ENCODE measurements at places on chromosomes 13 and 19.

- no peak for DNase-seq
Observed at GRCh38 chr13:46022481-46022880, 30.1 kb downstream of the ZC3H13 start.

DNA sequence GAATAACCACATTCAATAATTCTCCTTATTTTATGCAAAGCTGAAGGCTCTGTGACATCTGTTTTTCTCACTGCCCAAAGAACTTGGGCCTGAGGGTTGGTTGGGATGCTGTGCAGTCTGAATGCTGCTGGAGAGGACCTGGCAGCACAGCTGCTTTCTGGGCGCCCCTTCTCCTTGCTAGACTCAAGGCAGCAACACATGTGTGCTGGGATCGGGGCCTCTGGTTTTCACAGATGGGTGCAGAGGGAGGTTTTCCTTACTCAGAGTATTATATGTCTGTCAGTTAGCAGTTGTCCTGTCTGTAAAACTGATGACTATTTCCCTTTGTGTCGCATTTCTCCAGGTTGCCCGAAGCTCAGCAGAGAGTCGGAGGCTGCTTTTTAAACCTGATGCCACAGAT lies 53.2 kb upstream of the TEX29 start:
- DNase-seq: no peak

DNA sequence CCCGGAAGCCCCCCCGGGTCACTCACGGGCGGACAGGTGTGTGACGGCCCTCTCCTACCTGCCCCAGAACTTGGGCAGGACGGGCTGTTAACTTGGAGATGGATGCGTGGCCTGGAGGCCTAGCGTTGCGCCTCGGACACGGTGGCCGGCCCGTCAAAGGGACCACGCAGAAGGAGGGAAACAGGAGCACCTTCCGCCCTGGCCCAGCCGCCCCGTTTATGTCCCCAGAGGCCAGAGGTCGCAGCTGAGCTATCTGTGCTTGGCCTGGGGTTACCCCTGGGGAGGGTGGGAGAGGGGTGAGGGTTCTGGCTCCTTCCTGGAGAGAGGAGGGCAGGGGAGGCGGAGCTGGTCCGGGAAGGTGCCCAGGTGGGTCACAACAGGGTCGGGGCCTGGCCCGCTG lies 35.6 kb downstream of the GADD45B start:
- no peak for DNase-seq

DNA sequence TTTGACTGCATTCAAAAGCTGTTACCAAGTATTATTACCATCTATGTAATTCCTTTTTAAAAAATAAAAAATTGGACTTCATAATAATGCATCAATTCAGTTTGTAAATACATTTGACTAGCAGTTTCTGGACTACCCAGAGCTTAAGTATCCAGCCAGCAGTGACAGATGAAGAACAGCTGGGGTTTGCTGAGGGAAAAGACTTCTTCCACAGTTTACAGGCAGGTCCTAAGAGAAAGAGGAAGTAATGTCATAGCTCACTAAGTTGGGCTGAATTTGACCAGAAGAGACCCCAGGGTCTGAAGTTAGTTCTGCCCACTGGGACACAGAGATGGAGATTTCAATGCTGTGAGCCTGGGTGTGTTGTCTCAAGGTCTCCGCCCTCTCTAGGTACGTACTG lies 96.4 kb downstream of the MBNL2 start:
- DNase-seq: no peak

GRCh38 chr13:77416666-77417212 lies 89.8 kb upstream of the MYCBP2 start:
- DNase-seq: no peak

DNA sequence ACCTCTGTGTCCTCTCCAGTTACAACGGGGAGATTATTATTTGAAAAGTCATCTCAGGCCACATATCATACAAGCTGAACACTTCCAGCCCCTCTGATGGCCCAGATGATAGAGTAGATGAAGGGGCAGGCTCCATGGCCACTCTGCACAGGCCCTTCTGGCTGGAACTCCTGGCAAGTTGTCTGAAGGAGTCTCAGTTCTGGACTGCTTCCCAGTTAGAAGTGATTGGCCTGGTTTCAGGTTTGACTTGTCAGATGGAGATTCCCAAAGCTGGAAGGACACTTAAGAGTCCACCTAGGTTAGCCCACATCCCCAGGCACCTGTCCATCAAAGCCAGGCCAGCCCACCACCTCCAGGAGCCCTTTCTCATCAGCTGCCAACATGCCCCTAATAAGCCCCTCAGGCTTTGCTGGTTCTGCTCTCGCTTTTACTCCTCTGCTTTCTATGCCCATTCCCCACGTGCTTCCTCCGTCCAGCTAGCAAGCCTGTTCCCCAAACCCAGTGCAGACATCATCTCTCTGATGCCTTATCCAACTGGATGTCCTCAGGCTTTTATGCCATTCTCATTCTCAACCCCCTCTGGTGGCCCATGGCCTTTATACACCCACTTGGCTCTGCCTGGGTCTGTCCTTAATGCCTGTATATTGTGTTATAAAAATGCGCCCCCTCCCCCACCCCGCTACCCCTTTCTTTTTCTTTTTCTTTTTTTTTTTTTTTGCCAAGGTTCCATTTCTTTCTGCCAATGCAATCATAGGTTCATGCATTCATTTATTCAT lies 56.5 kb downstream of the HSPH1 start:
- no peak for DNase-seq

DNA sequence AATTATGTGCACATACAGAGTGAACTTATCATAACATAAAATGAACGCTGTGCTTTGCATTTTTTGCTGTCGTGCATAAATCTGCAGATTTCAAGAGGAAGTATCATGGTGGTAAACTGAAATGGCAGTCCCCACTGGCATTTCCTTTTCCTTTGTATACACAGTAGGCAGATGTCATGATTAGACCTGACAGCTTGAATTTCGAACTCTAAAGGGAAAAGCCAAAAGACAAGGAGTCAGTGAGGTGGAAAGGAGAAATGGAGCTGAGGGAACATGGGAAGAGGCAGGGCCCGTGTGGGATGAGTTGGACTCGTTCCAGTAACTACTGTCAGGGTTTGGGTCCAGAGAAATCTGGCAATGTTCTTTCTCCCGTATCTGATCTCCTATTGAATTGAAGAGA lies 454.1 kb upstream of the SGCG start:
- no peak for DNase-seq

- no peak for DNase-seq
Observed at GRCh38 chr13:82934000-82934399, 948.3 kb downstream of the SLITRK1 start.

- DNase-seq: no peak
Observed at GRCh38 chr13:104968876-104969275, 1566.6 kb downstream of the EFNB2 start.

- no peak for DNase-seq
Observed at GRCh38 chr19:38350883-38351282, 15.3 kb downstream of the CATSPERG start.

DNA sequence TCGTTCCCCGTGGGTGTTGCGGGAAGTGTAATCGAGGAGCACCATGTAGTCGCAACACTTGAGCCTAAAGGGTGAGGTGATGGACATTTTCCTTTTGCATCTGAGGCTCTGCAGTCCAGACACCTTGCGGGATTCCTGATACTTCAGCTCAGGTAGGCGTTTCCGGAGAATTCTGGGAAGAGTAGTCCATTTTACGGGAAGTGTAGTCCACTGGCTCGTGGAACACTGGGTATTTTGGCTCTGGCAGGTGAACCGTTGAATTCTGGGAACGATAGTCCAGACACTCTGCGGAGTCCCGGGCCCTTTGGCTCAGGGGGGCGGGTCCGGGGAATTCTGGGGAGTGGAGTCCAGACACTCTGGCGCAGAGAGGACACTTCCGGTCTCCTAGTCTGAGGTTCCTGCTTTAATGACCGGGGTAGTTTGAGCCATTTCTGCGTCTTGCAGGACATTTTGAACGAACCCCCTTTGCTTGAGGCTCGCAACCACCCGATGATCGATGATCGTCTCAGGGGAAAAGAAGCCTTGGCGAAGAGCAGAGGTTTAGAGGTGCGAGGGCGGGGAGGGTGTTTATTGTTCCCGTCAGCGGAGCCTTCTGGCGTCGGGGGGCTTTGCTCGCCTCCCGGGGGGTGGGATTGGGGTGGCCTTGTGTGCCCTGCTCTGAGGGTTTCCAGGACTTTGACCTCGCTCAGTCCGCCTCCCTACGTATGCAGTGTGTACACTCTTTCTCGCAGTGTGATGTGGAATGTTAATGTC lies at the start of gene ZNF223:
ZNF223 (plus strand) TSS at position 387 of the 753 bp plus-strand sequence. CDS start 3,141 bp downstream, outside the sequence.
- DNase-seq: peak; percentile 44

DNA sequence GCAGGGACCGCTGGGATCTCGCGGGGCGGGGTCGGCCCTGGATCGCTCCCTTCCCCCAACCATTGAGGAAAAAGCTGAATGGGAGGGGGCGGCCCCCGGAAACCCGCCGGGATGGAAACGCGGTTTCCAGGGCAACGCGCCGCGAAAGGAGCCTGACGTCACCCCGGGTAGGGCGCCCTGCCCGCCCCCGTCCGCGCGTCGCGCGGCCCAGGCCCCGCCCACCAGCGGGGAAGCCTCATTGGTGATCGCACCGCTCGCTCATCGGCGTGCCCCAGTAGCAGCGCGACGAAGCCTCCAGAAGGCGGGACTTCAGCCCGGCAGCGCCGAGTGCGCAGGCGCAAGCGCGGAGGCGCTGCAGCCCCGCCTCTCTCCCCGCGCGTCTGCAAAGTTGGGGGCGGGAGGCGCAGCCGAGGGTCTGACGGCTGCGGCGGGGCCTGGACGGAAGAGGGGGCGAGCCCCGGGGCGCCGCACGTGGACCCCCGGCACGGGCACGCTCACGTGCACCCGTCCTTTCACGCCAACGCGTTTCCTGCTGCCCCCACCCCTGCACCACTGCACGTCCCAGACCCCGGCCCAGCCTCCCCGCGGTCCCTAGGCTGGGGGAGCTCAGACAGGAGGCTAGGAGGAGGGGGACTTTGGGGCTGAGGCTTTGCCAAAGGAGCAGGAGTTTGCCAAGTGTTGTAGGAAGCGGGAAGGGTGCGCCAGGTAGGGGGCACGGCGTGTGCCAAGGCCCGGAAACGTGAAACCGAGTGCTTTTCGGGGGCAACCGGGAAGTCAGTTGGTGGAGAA lies 8.2 kb upstream of the CIRBP start:
- peak; percentile 97 for DNase-seq

DNA sequence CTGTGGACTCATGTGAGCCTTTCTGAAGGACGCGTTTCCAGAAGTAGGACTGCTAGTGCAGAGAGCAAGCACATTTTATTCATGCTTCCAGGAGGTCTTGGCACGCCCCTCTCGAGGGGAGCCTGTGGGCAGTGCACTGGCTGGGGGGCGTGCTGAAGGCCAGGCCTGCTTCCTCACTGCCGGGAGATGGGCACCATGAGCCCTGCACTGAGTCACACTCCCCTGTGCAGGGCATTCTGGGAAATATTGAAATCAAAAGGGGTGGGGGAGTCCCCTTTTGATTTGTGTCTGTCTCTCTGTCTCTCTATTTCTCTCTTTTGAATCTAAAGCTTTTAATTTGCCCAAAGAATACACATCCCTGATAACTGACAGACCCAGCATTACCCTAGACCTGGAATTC lies 34.0 kb downstream of the DPF1 start:
- DNase-seq: no peak

DNA sequence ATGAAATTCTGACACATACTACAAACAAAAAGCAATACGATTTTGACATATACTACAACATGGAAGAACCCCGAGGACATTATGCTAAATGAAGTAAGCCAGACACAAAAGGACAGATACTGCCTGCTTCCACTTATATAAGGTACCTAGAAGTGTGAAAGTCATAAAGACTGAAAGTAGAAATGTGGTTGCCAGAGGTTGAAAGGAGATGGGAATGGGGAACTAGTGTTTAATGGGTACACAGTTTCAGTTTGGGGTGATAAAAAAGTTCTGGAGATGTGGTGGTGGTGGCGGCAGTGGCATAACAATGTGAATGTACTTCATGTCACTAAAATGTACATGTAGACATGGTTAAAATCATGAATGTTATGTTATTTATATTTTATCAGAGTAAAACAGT lies 12.1 kb upstream of the NDFIP2 start:
- no peak for DNase-seq

DNA sequence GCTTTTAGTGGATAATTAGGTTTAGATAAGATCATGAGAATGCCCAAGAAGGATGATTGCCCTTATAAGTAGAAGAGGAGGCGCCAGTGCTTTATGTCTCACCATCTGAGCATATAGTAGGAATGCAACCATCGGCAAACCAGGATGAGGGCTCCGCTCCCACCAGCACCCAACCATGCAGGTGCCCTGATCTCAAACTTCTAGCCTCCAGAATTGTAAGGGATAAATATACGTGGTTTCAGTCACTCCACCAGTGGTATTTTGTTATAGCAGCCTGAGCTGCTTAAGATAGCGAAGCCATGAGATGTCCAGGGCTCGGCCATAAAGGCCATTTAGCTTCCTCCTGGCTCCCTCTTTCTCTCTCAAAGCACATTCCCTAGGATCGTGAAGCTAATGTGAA lies 413.9 kb downstream of the MZT1 start:
- no peak for DNase-seq

GRCh38 chr19:42386974-42387707 lies 3.0 kb downstream of the CNFN start:
- peak; percentile 64 for DNase-seq

GRCh38 chr13:112825071-112825470 lies 135.2 kb downstream of the ATP11A start:
- no peak for DNase-seq
